Activated naive CD8-positive, alpha-beta T cell treated with anti-CD3 and anti-CD28 coated beads, Interleukin-2, amount 10 ng/mL, durations not matched to agents 7 days and 5 days (primary cell): ENCODE measurements at places on chromosomes 1 and 21. TPM values are rescaled to one million over a fixed set of nuclear protein-coding genes. Genes with fewer than 3 reads are reported as not detected.
A peak's percentile ranks its signal among the peaks of the same experiment; 100 is the strongest.

DNA sequence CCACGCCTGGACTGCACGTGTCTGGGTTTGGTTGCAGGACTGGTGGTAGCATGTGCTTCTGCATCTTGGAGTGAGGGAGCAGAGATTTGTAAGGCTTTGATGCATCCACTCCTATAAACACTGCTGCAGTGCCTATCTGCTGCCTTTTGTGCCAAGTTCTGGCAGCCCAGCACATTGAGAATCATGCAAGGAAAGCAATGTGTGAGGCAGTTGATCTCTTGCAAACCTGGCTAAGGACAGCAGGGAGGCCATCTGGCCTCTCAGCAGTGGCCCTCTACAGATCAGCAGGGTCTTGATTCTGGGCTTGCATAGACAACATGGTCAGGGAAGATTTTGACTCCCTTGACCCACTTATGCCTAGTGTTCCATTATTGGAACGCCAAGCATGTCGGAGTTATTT lies 81.2 kb upstream of the COA6 start:
- no peak for DNase-seq

GRCh38 chr21:29033871-29034270 lies 9.4 kb downstream of the USP16 start:
- no peak for DNase-seq

DNA sequence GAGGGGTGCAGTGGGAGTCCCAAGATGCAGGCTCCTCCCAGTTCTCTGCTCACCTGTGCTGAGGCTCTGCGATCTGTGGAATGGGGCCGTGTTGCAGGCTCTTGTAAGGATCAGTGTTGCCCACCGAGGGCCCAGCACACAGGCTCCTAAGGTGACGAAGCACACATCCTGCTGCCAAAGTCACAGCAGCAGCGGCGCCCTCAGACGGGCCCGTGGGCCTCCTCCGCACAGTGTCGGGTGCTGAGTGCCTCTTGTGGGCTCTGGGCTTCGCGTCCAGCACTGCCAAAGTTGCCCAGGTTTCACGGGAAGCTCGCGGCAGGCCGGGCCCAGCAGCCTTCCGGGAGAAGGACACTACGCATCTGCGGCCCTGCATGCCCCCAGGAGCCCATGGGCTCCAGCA lies 72.1 kb upstream of the ABCG1 start:
- DNase-seq, result peak; percentile 28

DNA sequence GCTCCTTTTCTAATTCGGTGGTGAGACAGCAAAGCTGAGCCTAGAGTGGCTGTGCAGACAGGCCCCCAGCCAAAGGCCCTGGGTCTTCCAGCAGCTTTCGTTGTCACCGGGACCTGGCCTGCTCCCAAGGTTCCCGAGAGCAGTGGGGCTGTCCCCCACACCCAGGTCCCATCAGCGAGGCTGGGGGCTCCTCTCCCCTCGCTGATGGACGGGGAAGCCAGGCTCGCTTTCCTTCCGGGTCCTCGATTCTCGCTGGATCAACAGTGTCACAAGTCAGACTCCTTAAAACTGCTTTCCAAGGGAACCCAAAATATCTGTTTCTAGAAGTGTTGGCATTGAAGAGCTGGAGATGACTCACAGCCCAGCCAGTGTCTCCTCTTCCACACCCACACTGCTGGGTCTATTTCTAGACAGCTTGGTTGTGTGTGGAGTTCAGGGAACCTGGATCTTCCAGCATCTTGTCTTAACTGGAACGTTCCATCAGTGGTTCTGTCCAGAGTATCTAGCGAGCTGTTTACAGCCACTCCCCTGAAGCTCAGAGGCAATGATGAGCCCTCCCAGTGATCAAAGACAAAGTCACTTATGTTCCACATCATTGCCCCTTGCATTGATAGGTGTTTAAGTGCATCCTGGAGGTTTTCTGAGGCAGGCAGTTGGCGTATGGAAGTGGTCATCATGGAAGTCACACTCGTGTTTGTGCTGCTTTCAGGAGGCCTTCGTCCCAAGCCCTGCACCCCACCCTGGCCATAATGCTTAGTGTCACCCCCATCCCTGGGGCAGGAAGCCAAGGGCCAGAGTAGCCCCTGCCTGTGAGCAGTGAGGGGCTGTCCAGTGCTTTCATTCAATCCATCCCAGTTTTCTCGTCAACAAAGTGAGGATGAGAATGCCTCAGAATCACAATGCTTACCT lies 35.2 kb downstream of the RRP1 start:
- no peak for DNase-seq

Gene FAM177B
- total RNA-seq, result not detected

Gene FGR
- total RNA-seq, result 6.0 TPM

Gene AADACL3
- total RNA-seq, result not detected

Gene MRPL37
- total RNA-seq, result 81.6 TPM
